Activated CD4-positive, alpha-beta T cell treated with anti-CD3 and anti-CD28 coated beads for 1 hour (primary cell): ENCODE measurements at places on chromosomes 12 and 14.

DNA sequence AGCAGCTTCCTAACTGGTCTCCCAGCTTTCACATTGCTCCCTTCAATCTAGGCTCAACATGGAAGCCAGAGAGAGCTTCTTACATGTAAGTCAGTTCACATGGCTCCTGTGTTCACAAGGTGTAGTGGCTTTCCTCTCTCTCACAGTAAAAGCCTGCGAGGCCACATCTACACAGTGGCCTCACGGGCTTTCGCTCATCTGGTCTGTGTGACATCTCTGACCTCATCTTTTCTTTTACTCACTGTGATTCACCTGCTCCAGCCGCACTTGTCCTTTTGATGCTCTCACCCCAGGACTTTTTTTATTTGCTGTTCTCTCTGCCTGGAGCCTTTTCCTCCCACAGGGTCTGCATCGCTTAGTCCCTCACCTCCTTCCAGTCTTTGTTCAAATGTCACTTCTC lies 122.1 kb downstream of the SLC5A8 start:
- no peak for DNase-seq

GRCh38 chr12:99985129-99985570 lies 414 bp upstream of the ANKS1B start:
- no peak for DNase-seq

- no peak for DNase-seq
Measured at GRCh38 chr12:43362910-43363694, 188.9 kb downstream of the ADAMTS20 start.

GRCh38 chr12:28704477-28705169 lies 444.5 kb upstream of the FAR2 start:
- no peak for DNase-seq

GRCh38 chr14:92524602-92525185 lies 11.1 kb downstream of the RIN3 start:
- DNase-seq = no peak

- no peak for DNase-seq
Measured at GRCh38 chr12:47946413-47947323, 16.7 kb upstream of the TMEM106C start.

DNA sequence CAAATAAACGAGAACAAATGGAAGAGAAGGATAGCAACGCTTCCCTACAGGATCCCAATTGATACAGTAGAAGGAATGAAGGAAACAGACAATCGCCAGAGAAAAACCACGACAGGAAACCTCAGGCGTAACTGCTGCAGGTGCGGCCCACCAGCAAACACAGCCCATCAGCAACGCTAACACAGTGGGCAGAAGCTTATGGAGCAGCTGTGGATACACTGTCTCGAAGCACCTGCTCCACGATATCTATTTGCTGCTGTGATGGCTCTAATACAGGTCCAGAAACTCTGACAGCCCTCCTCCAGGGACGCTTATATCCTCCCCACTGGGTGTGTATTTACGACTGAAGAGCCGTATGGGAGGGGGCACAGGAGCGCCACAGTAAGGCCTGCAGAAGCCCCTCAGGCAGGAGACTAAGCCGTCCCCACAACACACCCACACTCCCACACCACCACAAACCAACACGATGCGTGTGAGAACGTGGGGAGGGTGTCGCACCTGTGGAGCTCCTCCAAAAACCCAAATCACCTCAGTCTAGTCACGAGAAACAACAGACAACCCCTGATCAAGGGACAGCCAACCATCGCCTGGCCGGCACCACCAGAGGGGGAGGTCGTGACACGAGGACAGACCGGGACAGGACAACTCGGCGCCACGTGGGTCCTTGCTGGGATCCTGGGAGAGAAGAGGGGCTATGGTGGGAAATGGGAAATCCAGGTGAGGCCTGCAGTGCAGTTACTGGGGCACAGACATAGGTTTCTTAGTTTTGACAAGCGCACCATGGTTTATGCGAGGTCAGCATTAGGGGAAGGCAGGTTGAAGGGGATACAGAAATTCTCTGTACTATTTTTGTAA lies 24.0 kb downstream of the POLE start:
- DNase-seq = no peak

GRCh38 chr14:74400031-74400685 lies 25.9 kb downstream of the SYNDIG1L start:
- no peak for DNase-seq

GRCh38 chr14:61179061-61179690 lies 102.0 kb downstream of the TMEM30B start:
- DNase-seq = no peak

DNA sequence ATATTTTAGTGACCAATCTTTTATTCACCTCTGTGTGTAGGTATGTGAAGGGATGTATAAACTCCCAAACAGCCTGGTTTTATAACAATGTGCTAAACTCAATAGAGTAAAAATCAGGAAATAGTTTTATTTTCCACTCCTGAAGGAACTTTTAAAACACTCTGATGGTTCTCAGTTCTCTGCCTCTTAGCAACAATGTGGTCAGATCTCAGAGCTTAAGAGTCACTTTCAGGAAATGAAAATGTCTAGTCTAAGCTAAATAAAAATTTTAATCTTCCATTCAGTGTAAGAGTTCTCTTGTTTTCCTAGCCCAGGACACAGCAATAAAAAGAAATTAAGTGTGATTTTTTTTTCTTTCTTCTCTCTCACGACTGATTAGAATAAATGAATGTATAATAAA lies 718.0 kb downstream of the C12orf50 start:
- DNase-seq = no peak

DNA sequence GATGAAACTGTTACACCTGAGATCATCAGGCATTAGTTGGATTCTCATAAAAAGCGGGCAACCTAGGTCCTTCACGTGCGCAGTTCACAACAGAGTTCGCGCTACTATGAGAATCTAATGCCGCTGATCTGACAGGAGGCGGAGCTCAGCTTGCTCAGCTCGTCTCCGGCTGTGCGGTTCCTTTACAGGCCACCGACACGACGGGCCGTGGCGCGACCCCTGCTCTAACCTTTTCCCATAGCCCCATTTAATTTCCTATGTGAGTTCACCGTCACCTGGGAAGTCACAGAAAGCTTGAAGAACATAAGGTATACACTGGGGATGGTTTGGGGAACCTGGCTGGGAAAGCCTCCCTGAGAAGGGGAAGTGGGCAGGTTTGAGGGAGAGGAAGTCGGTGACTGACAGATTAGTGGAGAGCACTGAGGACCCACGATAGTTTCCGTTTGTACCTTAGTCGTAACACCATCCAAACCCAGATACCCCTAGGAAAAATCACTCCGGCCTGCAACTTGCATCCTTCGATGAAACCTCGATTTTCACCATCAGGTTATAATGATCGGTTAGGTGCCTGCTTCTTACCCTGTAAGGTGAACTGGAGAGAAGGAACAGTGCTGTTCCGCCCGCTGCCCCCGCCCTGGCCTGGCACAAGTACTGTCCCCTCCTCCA lies 2.8 kb upstream of the AAAS start:
- DNase-seq = peak; percentile 44

GRCh38 chr12:31288381-31288780 lies 37.6 kb downstream of the SINHCAF start:
- DNase-seq = no peak

- DNase-seq = no peak
Measured at GRCh38 chr14:102738373-102739189, 38.7 kb upstream of the TRAF3 start.

GRCh38 chr14:74348735-74349463 lies 628 bp downstream of the VRTN start:
- no peak for DNase-seq

DNA sequence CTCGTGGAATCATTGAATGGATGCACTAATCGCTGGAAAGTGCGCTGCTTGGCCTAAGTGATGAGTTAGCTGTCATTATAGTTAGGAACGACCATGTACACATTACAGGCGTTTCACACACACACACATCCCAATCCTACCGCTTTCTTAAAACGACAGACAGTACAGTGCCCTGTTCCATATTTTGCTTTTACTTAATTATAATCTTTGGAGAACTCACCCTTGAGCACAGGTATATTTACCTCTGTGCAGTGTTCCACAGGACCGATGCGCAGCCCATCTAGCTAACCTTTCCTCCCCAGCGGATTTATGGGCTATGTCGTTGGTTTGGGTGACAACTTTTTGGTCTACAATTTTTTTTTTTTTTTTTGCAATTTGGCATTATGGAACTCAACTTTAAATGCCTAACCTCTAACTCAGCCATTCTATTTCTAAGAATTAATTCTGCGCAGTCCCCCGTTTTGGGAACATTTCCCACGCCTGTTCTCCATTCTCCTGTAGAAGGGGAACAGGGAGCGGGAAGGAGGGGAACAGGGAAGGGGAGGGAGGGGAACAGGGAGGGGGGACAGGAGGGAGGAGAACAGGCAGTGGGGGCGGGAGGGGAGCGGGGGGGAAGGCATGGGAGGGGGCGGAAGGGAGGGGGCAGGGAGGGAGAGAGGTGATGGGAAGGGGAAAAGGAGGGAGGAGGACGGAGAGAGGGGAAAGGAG lies 663 bp upstream of the ULK1 start:
- no peak for DNase-seq

- no peak for DNase-seq
Measured at GRCh38 chr12:41604830-41605229, 416.7 kb downstream of the PDZRN4 start.

DNA sequence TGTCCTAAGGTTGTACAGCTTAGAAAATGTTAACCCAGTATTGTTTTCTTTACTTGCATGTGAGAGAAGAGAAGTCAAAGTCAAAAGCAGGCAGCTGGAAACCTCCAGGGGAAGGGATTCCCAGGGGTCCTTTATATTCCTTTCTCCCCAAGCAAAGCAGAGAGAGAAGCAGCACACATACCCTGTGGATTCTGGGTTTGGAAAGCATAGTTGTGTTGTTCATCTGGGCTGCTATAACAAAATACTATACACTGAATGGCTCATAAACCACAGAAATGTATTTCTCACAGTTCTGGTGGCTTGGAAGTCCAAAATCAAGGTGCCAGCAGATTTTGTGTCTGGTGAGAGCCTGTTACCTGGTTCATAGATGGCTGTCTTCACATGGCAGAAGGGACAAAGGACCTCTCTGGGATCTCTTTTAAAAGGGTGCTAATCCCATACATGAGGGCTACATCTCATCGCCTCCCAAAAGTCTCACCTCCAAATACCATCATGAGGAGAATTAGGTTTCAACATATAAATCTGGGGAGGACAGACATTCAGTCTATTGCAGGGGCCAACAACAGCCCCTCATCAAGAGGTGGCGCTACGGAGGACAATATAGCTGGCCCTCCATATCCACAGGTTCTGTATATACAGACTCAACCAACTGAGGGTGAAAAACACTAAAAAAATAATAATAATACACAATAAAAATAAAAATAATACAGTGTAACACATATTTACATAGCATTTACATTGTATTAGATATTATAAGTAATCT lies 19.3 kb upstream of the PCNX1 start:
- no peak for DNase-seq

GRCh38 chr14:95523051-95523814 lies 6.8 kb upstream of the SYNE3 start:
- no peak for DNase-seq

DNA sequence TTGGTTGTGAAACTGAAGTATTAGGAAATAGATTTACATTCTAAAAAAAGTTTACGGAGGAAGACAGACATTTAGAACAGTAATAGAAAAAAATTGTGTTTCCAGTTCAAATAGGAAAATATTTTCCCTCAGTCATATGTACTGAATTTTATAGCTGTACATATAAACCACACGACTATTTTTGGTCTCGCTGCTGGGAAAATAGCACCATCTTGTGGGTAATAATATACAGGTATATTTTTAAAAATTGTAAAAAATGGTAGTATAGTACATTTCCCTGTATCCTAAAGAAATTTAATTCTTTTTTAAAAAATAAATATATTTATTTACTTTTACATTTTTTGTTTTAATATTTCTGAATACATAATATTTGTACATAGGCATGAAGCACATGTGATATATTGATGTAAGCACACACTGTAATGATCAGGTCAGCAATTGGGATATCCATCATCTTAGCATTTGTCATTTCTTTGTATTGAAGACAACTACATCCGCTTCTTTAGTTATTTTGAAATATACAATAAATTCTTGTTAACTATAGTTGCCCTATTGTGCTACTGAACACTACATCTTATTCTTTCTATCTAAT lies 168.6 kb downstream of the ALX1 start:
- no peak for DNase-seq

GRCh38 chr14:94129111-94129757 lies at the start of gene IFI27L2:
IFI27L2 (minus strand) TSS chr14:94129604; CDS start chr14:94129564, 40 bp downstream.
- DNase-seq = peak; percentile 37

DNA sequence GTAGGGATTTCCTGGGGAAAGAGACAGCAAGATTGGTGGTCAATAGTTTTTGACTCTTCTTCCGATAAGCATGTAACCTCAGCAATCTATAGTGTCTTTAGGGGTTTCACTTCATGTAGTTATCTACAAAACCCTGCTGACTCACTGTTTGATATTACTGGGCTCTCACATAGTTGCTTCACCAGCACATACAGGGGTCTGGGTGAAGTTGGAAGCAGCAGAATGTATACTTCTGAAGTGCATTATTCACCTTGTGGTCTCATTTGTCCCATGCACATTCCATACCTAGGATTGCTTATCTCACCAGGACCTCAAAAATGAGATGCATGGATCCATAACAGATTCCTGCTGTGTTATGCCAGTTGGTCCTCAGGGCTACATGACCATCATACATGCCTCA lies 280.0 kb downstream of the LRIG3 start:
- no peak for DNase-seq

DNA sequence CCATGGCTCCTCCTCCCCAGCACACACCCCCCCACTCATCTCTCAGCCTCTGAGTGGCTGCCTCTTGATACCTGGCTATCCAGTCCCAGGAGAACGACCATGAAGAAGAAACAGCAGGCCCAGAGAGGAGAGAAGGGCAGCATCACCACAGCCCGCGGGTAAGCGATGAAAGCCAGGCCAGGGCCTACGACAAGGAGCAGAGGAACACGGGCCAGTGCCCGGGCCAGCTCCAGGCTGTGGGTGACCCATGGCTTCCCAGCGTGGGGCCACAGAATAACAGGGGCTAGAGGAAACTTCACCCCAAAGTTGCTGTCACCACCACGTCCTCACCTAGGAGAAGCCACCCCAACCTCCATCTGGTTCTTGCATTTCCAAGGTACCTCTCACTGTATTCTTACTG lies 10.4 kb upstream of the SLC6A12 start:
- no peak for DNase-seq

- no peak for DNase-seq
Measured at GRCh38 chr12:44158746-44159145, 322.9 kb downstream of the TMEM117 start.

- DNase-seq = no peak
Measured at GRCh38 chr12:13973996-13974395, 7.4 kb downstream of the GRIN2B start.

GRCh38 chr14:37129047-37129446 lies 43.4 kb downstream of the SLC25A21 start:
- DNase-seq = no peak

- no peak for DNase-seq
Measured at GRCh38 chr12:63302941-63303536, 152.0 kb upstream of the AVPR1A start.

DNA sequence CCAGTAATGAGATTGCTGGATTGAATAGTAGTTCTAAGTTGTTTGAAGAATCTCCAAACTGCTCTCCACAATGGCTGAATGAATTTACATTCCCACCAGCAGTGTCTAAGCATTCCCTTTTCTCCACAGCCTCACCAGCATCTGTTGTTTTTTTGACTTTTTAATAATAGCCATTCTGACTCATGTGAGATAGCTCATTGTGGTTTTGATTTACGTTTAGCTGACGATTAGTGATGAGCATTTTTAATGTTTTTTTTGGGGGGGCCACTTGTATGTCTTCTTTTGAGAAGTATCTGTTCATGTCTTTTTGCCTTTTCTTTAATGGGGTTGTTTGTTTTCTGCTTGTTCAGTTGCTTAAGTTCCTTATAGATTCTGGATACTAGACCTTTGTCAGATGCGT lies 8.1 kb upstream of the SLC15A5 start:
- DNase-seq = no peak

GRCh38 chr12:119060847-119061796 lies 79.8 kb downstream of the SRRM4 start:
- no peak for DNase-seq
